Spinal cord (tissue), 10 donors: ENCODE measurements at places on chromosomes 2 and 18. TPM values are rescaled to one million over a fixed set of nuclear protein-coding genes. Genes with fewer than 3 reads are reported as not detected.

Gene TWSG1
- total RNA-seq, result 46.8 TPM

- no peak for DNase-seq
Measured at GRCh38 chr18:12306752-12307700, 1.0 kb upstream of the TUBB6 start.

- DNase-seq, result no peak
Measured at GRCh38 chr18:26637324-26637723, 89.0 kb upstream of the KCTD1 start.

Gene COL4A3
- 2.2 TPM for total RNA-seq
